Progenitor cell of endocrine pancreas (in vitro differentiated cells): ENCODE measurements at places on chromosomes 3 and 15.

DNA sequence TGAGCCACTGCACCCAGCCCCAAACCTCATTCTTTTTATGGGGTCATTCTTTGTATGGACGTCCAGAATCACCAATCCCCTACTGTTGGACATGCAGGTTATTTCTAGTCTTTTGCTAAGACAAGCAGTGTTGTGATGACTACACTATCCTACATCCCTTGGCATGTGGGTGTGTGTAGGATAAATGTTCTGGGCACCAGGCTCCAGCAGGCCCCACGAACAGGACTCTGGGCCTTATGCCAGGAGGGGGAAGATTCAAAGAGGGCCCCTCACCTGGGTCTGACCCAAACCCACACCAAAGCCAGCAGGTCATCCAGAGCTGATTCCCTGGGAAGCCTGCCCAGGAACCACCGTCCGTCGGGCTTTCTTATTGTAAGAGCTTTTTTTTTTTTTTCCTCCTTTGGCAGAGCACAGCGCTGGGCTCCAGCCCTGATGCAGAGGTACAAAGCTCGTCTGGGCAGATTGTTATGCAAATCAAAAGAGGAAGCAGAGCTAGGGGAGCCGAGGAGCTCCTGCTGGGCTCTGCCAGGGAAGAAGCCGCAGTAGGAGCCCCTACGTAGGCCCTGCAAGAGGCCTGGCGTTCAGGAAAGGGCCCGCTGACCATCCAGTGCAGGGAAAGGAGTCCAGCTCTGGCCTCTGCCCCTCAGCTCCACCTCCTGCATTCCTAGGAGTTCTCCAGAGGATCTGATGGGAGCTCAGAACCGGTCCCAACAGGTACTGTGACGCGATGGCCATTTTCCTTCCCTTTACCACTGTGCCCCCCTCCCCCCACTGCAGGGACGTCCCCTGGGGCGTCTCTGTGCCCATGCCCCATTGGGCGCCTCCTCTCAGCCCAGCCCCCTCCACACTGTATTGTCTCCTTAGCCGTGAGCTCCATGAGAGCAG is 29.0 kb upstream of the FURIN start:
- DNase-seq, result no peak

GRCh38 chr3:127565711-127566110 is 24.8 kb downstream of the TPRA1 start:
- DNase-seq, result no peak

DNA sequence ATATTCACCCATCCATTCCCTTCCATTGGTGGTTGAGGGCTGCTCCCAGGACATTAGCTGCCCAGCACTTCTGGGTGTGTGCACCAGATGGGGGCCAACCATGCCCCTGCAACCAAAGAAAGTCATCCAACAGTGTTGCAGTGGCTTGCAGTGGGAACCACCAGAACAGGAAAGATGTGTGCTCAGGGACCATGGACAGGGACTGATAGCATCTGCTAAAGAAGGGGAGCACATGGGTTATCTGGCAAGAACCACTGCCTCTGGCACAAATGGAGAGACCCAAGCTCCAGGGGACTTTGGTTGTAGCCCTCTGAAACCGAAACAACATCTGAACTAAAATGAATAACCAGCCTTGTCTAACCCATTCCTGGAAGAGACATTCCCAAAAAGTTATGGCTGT is 8.1 kb downstream of the DCLK3 start:
- DNase-seq, result no peak

- DNase-seq, result no peak
Observed at GRCh38 chr3:134150476-134150875, 100.2 kb downstream of the RYK start.

DNA sequence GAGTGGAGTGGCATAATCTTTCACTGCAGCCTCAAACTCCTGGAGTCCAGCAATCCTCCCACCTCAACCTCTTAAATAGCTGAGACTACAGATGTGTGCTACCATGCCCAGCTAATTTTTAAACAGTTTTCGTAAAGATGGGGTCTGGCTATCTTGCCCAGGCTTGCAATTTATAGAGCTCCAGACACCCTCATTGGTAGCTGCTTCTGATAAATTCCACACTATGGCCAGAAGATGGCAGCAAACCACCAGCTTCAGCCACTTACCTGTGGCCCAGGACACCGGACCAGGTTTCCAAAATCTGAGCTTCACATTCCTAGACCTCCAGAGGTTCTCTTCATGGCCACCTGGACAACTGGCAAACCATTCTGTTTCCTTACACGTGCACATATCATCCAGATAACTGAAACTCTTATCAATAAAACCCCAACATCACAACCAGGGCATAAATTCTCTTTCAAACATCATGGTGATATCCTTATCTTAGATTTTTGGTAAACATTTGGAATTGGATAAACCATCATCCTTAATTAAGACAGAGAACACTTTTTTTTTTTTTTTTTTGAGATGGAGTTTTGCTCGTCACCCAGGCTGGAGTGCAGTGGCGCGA is 28.9 kb downstream of the FBXW12 start:
- no peak for DNase-seq

DNA sequence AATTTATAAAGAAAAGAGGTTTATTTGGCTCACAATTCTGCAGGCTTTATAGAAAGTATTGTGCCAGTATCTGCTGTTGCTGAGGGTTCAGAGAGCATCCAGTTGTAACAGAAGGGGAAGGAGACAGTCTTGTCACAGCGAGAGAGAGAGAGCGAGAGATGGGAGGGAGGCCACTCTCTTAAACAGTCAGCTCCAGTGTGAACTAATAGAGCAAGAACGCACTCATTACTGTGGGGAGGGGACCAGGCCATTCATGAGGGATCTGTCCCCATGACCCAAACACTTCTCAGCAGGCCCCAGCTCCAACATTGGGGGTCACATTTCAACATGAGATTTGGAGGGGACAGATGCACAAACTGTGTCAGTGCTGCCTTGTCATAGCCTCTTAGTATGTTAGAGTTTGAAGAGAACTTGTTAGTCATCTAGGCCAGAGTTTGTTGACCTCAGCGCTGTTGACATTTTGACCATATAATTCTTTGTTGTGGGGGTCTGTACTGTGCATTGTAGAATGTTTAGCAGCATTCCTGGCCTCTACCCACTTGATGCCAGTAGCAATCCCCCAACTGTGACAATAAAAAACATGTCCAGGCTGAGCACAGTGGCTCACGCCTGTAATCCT is 15.3 kb downstream of the STARD9 start:
- DNase-seq, result no peak

DNA sequence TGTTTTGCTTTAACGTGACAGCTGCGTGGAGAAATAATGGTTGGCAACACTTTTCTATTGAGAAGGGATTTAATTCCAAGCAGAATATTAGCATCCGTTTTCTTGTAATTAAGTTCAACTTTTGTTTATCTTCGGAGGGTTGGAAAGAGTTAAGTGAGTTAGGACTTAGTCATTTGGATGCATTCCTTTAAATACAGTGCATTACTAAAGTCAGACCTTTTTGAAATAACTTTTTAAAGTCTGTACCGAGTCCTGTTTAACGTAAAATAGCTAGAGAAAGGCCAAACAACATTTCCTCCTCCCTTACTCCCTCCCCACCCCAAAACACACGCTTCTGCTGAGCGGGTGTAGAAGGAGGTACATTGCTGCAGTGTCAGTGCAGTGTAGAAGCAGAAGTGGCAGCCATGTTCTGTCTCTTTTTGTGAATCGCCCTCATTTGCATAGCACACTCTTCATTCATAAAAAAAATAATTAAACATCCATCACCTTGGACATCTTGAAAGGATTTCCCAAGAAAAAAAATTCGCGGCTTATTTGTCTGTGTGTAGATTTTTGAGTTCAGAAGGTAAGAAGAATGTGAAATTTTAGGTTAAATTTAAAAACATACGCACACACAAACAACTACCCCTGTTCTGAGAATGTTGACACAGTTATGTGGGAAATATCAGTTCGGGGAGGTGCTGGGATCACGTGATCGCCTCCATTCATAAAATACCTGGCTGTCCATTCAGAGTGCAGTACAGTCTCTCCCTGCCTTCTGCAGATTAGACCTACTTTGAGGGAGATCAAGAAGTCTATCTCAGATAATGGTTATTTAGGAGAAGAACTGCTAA is 1.6 kb downstream of the SPRED1 start:
- no peak for DNase-seq
